ENCODE measurements at places on chromosomes 7 and 10. TPM values are rescaled to one million over a fixed set of nuclear protein-coding genes. Genes with fewer than 3 reads are reported as not detected.
A peak's percentile ranks its signal among the peaks of the same experiment; 100 is the strongest.

DNA sequence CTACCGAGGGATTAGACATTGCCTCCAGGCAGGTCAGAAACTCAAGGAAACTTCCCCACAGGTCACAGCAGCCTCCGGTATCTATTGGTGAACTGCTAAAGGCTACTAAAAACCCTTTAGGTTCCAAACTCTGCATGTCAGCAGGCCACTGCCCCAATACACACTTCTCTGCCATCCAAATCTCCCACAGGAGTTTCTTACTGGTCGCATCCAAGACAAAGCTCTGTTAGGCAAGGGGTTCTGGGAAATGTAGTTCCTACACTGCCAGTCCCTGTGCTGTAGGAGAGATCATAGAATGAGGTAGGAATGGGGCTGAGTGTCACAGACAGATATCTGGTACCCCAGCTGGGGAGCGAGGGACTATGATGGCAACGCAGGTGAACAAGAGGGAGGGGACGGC is 757.0 kb upstream of the C7orf33 start:
- no peaks in the 10 kb centered on the region for H3K36me3 ChIP-seq
- no peaks in the 10 kb centered on the region for H3K27me3 ChIP-seq

DNA sequence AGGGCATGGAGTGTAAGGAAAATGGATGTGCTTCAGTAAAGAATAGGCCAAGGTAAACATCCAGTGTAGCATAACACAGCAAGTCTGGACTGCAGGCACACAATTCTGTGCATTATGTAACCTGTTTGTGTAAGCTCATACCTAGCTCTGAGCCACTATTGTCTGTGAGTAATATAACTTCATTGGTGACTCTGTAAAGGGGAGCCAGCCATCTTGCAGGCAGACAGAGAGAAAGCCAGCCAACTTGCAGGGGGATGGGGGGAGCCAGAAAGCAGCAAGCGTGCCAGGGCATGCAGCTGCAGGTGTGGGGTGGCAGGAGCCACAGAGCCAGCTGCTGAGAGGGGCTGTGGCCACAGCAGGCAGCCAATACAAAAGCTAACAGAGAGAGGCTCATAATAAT is 449.2 kb downstream of the IPMK start:
- H3K4me1 ChIP-seq = no peaks in the 10 kb centered on the region
- H3K27ac ChIP-seq = no peak overlapping the region
- no peak overlapping the region for H3K4me3 ChIP-seq
- H3K27me3 ChIP-seq = no peaks in the 10 kb centered on the region

CALHM1 gene
- not detected for total RNA-seq

SYT15B gene
- 2.6 TPM for total RNA-seq

DNA sequence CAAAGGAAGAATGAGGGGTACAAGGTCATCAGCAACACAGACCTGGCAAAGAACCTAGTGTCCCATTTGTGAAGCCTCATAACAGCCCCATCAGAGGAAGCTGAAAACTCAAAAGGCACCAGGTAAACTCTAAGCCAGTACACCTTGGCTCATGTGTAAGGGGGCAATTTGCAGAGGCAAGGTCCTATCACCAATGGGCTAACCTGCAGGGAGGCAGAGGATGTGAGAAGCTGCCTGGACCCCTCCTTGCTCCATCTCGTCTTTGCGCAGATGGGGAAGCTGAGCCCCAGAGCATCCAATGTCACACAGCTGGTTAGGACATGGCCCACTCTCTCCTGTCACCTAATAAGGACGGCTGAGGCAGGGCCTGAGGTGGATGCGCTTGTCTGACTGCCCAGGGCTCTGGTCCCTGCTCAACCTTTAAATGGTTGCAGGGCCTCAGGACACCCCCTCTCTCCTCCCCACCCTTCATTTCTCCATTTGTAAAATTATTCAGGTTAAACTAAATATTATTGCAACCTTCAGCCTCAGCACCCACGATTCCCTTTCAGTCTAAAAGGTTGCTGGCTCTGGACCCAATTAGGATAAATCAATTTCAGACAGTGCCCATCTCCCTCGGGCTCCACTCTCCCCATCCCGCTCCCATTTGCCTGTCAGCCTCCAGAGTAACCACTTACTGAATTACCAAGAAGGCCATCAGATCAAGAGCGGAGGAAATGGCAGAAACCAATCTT is 135.3 kb downstream of the OAT start:
- H3K27me3 ChIP-seq = no peaks in the 10 kb centered on the region
- H3K36me3 ChIP-seq = no peaks in the 10 kb centered on the region
- no peak for DNase-seq
- no peak overlapping the region for H3K27ac ChIP-seq
- no peaks in the 10 kb centered on the region for H3K4me1 ChIP-seq
- no peak overlapping the region for H3K4me3 ChIP-seq

- H3K27me3 ChIP-seq = no peaks in the 10 kb centered on the region
- no peak overlapping the region for H3K4me3 ChIP-seq
- H3K27ac ChIP-seq = no peak overlapping the region
These were observed 86.4 kb downstream of the PRPF18 start for GRCh38 chr10:13673156-13673555.

- H3K36me3 ChIP-seq = no peaks in the 10 kb centered on the region
- no peaks in the 10 kb centered on the region for H3K27me3 ChIP-seq
These were observed 123.6 kb downstream of the RNF32 start for GRCh38 chr7:156764016-156764669.

TLX1 gene
- total RNA-seq = not detected

- no peak overlapping the region for H3K4me3 ChIP-seq
- no peaks in the 10 kb centered on the region for H3K27me3 ChIP-seq
- no peak for DNase-seq
- H3K4me1 ChIP-seq = no peaks in the 10 kb centered on the region
These were observed 51.2 kb upstream of the RELN start for GRCh38 chr7:104040666-104041065.

ERCC6 gene
- total RNA-seq = 7.9 TPM

DNA sequence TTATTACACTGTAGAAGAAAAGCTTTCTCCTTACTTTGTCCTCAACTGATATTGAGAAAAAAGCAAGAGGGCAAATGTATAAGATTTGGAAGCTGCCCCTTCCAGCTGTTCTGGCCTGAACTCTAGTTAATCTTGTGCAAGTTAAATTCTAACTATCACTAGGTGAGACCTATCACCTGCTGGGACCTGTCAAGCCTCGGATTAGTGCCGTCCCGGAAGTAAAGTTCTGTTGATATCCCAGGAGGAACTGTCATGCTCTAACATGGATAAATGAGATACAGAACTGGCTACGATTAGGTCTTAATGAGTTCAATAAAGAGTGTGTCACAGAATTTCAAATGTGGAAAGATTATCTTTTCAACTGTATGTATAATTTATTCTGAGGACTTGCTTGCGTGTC is 1.2 kb upstream of the BPGM start:
- no peaks in the 10 kb centered on the region for H3K27me3 ChIP-seq
- peak overlapping the region; percentile 78 for H3K27ac ChIP-seq
- peak overlapping the region; percentile 47 for H3K4me3 ChIP-seq
- H3K4me1 ChIP-seq = no peaks in the 10 kb centered on the region
- no peaks in the 10 kb centered on the region for H3K36me3 ChIP-seq
- DNase-seq = no peak

DNA sequence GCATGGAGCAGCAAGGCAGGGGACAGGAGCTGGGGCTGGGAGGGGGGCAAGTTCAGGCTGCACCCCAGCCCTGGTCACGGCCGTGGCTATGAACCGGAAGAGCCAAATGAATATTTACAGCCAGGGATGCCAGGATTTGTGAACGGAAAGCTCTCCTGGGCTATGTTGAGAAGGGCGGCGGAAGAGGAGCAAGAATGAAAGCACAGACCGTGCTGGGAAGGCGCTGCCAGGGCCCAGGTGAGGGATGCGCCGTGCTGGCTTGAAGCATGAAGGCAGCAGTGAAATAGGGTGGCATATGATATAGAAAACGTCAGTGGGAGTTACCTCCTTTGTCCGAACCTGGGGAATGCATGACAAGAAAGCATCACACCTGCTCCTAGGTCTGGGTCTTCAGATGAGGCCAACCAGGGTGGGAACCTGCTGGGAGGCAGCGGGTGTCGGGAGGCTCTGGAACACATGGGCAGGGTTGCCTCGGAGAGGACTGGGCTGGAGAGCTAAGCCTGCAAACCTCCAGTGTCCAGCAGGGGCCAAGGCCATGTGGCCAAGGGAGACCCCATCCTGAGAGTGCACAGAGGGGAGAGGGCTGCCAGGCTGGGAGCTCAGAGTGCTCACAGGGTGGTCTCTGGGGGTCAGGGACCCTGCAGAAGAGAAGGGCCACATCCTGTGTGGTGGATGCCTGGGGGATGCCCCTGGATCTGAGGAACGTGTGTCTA is 120.6 kb upstream of the TCERG1L start:
- no peak for DNase-seq
- H3K27me3 ChIP-seq = no peaks in the 10 kb centered on the region
- no peaks in the 10 kb centered on the region for H3K4me1 ChIP-seq
- no peaks in the 10 kb centered on the region for H3K36me3 ChIP-seq
- no peak overlapping the region for H3K4me3 ChIP-seq
- H3K27ac ChIP-seq = no peak overlapping the region

- H3K36me3 ChIP-seq = no peaks in the 10 kb centered on the region
- H3K27me3 ChIP-seq = no peaks in the 10 kb centered on the region
- DNase-seq = peak; percentile 10
- H3K27ac ChIP-seq = no peak overlapping the region
These were observed 11.3 kb downstream of the KCNIP2 start for GRCh38 chr10:101832325-101832771.

DNA sequence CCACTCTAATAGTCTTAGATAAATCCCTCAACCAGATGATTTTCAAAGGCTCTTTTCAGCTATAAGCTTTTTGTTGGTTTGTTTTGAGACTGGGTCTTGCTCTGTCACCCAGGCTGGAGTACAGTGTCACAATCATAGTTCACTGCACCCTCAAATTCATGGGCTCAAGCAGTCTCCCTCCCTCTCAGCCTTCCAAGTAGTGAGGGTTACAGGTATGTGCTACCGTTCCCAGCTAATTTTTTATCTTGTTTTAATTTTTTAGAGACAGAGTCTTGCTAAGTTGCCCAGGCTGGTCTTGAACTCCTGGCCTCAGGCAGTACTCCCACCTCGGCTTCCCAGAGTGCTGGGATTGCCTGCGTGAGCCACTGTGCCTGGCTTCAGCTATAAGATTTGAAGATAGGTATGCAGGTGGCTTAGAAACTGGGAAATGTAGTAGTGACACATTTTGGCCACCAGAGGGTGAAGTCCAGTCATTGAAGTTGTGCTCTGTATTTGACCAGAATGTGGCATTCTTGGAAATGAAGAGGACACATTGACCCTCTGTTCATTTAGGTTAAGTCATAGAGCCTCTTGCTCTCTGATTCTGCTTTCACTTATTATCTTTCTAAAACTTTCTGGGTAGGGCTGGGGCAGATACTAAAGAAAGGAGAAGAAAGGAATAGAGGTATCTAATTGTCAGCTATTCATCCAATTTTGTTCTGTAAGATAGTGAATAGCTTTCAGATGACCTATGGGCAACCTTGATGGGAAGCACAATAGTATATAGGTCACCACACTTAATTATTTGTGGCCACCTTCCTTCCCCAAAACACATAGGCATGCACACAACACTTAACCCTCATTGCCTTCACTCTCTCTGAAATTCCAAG is 36.0 kb downstream of the R3HCC1L start:
- DNase-seq = peak; percentile 25
- no peak overlapping the region for H3K27ac ChIP-seq
- no peaks in the 10 kb centered on the region for H3K36me3 ChIP-seq
- H3K4me3 ChIP-seq = no peak overlapping the region
- H3K4me1 ChIP-seq = no peaks in the 10 kb centered on the region

DNA sequence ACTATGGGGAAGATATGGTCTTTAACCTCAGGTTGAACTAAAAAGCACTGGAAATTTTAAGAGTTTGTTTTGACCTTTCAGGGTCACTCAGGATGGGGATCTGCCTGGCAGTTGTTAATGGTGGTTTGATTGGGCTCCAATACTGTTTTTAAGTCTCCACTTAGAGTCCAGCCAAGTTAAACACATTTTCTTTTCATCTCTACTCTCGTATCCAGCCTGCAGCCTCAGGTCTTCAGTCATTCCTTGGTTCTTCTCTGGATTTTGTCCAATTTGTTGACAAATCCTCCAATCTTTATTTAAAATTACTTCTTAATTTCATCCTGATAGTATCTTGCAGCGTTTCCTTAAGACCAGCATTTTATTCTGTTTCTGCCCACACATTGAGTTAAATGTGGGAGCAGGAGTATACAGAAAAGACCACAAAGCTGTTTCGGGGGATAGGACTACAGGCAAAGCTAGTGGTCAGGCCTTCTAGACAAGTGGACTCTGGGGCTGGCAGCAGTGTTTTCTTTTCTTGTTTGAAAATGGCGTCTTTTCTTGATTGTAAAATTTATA is 133.2 kb upstream of the INHBA start:
- no peak for DNase-seq
- no peak overlapping the region for H3K4me3 ChIP-seq
- H3K36me3 ChIP-seq = no peaks in the 10 kb centered on the region
- no peaks in the 10 kb centered on the region for H3K4me1 ChIP-seq
- no peaks in the 10 kb centered on the region for H3K27me3 ChIP-seq
- H3K27ac ChIP-seq = peak overlapping the region; percentile 70

GRCh38 chr10:80896076-80896475 is 358.4 kb downstream of the SH2D4B start:
- DNase-seq = no peak
- no peaks in the 10 kb centered on the region for H3K27me3 ChIP-seq
- H3K27ac ChIP-seq = no peak overlapping the region
- H3K4me3 ChIP-seq = no peak overlapping the region

NUTM2A gene
- total RNA-seq = not detected

DNA sequence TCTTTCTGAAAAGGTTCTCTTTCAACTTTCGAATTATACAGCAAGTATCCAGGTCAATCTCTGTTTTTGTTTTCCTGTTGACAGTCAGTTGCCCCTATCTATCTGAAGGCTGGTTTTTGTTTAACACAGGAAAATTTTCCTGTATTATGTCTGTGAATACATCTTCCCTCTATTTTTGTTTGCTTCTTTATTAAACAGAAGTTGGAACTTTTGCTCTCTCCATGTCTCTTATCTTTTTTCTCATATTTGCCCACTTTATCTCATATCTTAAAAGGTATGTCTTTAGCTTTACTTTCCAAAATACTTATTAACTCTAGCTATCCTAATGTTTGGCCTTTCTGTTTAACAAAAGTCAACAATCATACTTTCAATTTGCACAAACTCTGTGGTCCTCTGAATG is 95.0 kb downstream of the BRAF start:
- no peaks in the 10 kb centered on the region for H3K4me1 ChIP-seq
- H3K27me3 ChIP-seq = no peaks in the 10 kb centered on the region
- no peak for DNase-seq
- no peak overlapping the region for H3K4me3 ChIP-seq
- H3K27ac ChIP-seq = no peak overlapping the region
- H3K36me3 ChIP-seq = no peaks in the 10 kb centered on the region

GRCh38 chr7:44608916-44609648 is 2.7 kb downstream of the OGDH start:
- H3K27me3 ChIP-seq = no peaks in the 10 kb centered on the region
- H3K4me1 ChIP-seq = peaks cover 9% of the 10 kb centered on the region
- no peak overlapping the region for H3K4me3 ChIP-seq
- H3K27ac ChIP-seq = no peak overlapping the region
- no peak for DNase-seq
- no peaks in the 10 kb centered on the region for H3K36me3 ChIP-seq

All from uterus (tissue), 4 donors.